ENCODE measurements at places on chromosomes 2 and 18. TPM values are rescaled to one million over a fixed set of nuclear protein-coding genes. Genes with fewer than 3 reads are reported as not detected.

The NTSR2 gene
- not detected for total RNA-seq

The CFC1 gene
- not detected for total RNA-seq

The PIAS2 gene
- 12.9 TPM for total RNA-seq

The STARD6 gene
- total RNA-seq = not detected

The BOLL gene
- not detected for total RNA-seq

The CYP26B1 gene
- 0.51 TPM for total RNA-seq

The ARID5A gene
- total RNA-seq = 8.3 TPM

The PTRHD1 gene
- 97.1 TPM for total RNA-seq

The NT5C1B gene
- not detected for total RNA-seq

The ZNF512 gene
- total RNA-seq = 19.6 TPM

The FNDC4 gene
- 15.2 TPM for total RNA-seq

The DNAJC5G gene
- not detected for total RNA-seq

The APOB gene
- 0.12 TPM for total RNA-seq

The FAM237A gene
- not detected for total RNA-seq

The GALNT14 gene
- total RNA-seq = 0.09 TPM

The IL1B gene
- 0.09 TPM for total RNA-seq

The TGFBRAP1 gene
- 11.8 TPM for total RNA-seq

The KCTD1 gene
- 27.0 TPM for total RNA-seq

The KLHL41 gene
- 0.12 TPM for total RNA-seq

The PTH2R gene
- total RNA-seq = not detected

The SLC30A3 gene
- not detected for total RNA-seq

The CASP10 gene
- total RNA-seq = 4.0 TPM

The APCDD1 gene
- 13.3 TPM for total RNA-seq

The PIEZO2 gene
- 7.0 TPM for total RNA-seq

The EMX1 gene
- not detected for total RNA-seq

The EPB41L3 gene
- 49.5 TPM for total RNA-seq

The TMEM169 gene
- 0.43 TPM for total RNA-seq

The SKA1 gene
- total RNA-seq = 1.9 TPM

The NCK2 gene
- total RNA-seq = 23.2 TPM

The STAT4 gene
- 0.47 TPM for total RNA-seq

The TCF23 gene
- total RNA-seq = not detected

The LOXHD1 gene
- total RNA-seq = not detected

The TOGARAM2 gene
- total RNA-seq = 0.26 TPM

The REEP1 gene
- 0.12 TPM for total RNA-seq

The CEBPZOS gene
- total RNA-seq = 17.2 TPM

The ALPI gene
- total RNA-seq = not detected

The CFAP210 gene
- total RNA-seq = not detected

The DSG2 gene
- 1.4 TPM for total RNA-seq

The CREG2 gene
- not detected for total RNA-seq

The YPEL5 gene
- total RNA-seq = 44.6 TPM

The ERBB4 gene
- not detected for total RNA-seq

The C2orf81 gene
- 2.0 TPM for total RNA-seq

The SUCLG1 gene
- total RNA-seq = 51.6 TPM

The DCDC2C gene
- total RNA-seq = not detected

The SPRED2 gene
- 13.4 TPM for total RNA-seq

Data from pericardium fibroblast (primary cell).